Activated T-cell treated with anti-CD3 and anti-CD28 coated beads for 1 hour (primary cell): ENCODE measurements at places on chromosomes 5 and 9.

DNA sequence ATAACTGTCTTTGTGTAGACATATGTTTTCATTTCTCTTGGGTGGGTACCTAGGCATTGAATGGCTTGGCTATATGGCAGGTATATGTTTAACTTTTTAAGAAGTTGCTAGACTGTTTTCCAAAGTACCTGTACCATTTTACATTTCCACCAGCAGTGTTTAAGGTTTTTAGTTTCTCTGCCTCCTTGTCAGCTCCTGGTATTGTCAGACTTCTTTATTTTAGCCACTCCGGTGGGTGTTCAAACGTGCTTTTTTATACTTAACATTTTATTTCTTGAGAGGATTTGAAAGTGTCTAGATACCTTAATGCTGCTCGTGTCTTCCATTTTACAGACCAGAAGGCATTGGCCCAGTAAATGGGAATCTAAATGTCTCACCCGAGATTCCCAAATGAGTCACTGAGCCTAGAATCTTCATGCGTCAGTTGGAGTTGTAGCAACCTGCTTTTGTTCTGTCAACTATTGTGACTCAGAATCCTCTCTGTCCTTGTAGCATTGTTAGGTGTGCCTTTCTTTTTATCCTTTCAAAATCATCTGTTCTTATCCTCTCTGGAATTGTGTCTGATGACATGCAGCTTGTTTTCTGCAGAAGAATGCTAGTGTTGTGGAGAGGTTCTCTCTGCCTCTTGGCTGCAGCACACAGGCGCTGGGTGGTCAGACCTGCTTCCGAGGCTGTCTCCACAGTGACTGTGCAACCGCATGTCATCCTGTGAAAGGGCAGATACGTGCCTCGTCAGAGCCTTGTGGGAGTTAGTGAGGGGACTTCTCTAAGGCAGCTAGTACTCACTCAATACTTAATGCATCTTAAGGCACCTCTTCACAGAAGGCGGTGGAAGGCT lies 291.8 kb downstream of the AOPEP start:
- no peak for DNase-seq

GRCh38 chr9:130448035-130448624 lies 3.4 kb downstream of the ASS1 start:
- DNase-seq: no peak

- DNase-seq: no peak
These were observed 1.6 kb upstream of the FBXW11 start for GRCh38 chr5:172008111-172008455.

DNA sequence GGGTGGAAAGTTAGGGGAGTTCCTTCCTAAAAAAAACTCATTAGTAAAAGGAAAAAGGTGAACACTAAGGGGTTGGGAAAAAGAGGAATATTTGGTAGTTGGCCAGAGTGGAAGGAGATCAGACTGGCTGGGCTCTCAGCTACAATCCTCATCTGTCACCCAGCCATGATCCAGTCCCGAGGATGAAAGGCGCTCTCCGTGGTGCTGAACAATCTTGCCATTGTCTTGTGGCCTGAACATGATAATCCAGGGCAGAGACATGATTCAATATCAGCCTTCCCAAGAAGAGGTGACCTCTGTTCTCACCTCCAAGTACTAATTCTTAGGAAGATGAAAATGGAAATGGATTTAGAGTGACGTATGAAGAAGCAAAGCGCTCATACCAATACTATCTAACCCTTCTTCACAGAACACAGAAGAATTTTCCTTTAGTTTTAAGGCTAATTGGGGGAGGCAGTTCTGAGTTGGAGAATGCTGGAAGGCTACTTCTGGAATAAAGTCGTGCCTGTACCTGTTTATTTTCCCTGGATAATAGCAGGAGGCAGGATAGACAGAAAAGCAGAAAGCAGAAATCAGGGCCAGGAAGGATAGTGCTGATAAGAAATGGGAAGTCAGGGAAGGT lies 36.6 kb upstream of the MYORG start:
- no peak for DNase-seq

DNA sequence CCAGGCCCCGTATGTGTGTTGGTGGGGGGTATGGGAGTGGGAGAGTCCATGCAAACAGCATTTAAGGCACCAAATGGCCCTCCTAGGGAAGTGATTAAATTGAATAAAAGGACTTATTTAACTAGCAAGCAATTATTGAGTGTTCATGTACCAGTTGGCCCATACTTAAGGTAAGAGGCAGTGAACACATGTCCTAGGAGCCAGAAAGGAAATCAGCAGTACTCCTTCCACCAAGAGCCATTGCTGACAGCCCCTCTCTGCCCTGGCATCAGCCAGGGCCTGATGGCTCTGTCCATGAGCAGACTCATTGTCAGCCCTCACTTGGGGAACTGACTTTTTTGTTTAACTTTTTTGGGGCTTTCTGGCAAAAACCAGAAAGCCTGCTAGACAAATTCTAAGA lies 10.4 kb upstream of the SHROOM1 start:
- no peak for DNase-seq

- DNase-seq: no peak
These were observed 634.0 kb downstream of the IRX1 start for GRCh38 chr5:4229414-4230292.
